ENCODE measurements at places on chromosomes 1 and 21.

- no peak for DNase-seq
Observed at GRCh38 chr1:206524739-206525364, 17.5 kb downstream of the RASSF5 start.

DNA sequence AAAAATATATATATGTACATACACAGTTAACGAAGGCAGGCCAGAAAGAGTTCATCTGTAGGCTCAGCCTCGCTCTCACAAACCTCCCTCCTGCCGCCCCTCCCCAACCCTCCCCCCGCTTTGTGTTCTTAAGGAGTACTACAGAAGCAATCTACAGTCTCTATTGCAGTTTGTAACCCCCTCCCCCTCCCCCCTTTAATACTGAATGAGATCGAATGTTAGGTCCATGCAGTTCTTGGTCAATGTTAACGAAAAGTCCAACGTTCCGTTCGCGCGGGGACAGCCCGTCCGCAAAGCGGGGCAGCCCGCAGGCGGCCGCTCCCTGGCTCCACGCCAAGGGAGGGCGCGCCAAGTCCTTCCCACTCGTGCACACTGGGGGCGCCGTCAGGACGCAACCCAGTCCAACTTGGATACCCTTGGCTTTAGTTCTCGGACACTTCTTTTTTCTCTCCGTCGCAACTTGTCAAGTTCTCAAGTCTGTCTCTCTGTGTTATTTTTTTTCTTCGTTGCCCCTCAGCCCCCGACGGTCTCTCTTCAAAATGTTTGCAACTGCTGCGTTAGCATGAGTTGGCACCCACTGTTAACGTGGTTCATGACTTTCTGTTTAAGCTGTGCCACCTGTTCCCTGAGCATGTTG lies 2.2 kb downstream of the JUN start:
- DNase-seq = no peak

DNA sequence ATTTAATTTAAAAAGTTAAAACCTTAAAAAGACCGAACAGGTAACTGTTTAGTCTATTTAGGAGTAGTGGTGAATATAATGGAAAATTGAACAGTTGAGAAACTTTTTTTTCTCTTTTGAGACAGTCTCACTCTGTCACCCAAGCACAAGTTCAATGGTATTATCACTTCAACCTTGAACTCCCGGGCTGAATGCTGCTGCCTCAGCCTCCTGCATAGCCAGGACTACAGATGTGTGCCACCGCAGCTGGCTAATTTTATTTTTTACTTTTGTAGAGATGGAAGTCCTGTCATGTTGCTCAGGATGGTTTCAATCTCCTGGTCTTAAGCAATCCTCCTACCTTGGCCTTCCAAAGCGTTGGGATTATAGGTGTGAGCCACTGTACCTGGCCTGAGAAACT lies 16.2 kb upstream of the GBP2 start:
- no peak for DNase-seq

- DNase-seq = no peak
Observed at GRCh38 chr1:118145721-118146120, 39.3 kb downstream of the SPAG17 start.

DNA sequence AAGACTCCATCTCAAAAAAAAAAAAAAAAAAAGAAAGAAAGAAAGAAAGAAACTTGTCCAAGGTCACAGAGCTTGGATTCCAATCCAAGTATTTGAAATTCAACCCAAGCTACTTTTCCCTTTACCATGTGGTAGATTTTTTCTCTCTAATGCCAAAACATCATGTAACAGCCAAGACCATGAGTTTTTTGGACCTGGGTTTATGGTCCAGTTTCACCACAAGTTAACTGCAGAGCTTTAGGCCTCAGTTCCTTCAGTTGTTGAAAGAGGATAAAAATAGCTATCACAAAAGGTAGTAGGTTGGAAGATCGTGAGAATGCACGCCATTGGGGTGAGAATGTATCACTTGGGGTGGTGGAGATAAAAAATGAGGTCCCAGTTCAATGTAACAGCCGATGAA lies 33.4 kb downstream of the ATP2B4 start:
- DNase-seq = no peak

Data from activated naive CD8-positive, alpha-beta T cell treated with anti-CD3 and anti-CD28 coated beads, Interleukin-2, amount 50 U/mL, for 16 hours (primary cell).